ENCODE measurements at places on chromosomes 3 and 15.
A peak's percentile ranks its signal among the peaks of the same experiment; 100 is the strongest.

DNA sequence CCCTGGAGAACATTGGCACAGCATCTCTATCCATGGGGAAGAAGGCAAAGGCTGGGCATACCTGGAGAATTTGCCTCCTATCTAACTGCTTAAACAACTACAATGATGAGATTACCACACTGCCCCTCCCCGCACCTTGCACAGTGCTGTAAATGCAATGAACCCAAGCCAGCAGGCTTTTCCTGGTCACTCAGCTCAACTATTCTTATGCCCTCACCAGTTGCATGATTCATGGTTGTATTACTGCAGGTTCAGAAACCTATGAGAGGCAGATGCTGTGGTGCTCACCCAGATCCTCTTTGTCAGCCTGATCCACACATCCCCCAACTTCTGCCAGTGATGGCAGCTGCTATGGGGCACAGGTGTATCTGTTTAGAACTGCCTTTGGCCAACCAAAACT lies 77.7 kb upstream of the STAC start:
- no peak for DNase-seq

DNA sequence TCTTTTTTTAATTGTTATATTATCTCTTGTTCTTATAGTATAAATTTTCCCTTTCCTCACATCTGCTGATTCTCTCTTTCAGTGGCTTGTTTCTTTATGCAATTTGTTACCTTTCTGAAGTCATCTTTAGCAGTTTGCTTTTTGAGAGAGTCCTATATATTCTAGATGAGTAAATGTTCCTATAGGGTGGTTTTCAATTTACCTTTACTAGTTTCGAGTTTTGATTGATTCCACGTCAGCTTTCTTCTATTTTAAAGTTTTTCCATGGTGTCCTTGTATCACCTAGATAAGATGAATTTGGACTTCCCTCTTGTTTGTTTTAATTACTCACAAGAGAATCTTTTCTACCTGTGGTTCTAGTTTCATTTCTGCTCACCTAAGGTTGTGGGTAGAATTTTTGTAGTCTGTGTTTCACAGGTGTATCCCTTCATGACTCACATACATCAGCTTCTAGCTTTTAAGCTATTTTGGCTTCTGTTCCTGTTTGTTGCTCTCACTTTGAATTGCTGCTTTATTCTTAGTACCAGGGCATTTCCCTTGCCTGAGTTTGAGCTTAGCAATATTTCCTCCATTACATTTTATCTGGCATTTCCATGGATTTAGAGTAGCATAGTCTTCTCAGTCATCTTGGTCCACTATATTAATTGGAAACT lies 6.4 kb downstream of the TEX9 start:
- no peak for DNase-seq

- DNase-seq: peak; percentile 53
Observed at GRCh38 chr3:101069901-101070798, 76.9 kb upstream of the ABI3BP start.

GRCh38 chr3:39128951-39129350 lies 21.5 kb downstream of the TTC21A start:
- no peak for DNase-seq

- DNase-seq: no peak
Observed at GRCh38 chr3:12379640-12380429, 91.0 kb downstream of the PPARG start.

DNA sequence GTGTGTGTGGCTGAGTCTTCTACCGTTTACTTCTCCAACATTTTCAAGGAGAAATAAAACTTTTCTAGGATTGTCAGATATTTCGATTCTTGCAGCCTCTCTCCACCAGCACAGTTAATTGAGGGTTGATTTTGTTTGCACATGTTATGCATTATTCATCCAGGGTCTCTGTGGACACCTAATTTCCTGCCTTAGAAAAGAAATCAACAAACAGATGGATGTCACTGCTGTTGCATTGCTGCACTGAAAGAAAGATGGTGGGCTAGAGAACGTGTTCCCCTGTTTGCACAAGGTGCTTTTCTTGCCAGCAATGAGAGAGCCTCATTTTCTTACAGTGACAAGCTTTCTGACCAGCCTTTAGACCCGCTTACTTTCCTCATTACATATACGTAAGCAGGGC lies 150.0 kb downstream of the CLSTN2 start:
- DNase-seq: no peak

DNA sequence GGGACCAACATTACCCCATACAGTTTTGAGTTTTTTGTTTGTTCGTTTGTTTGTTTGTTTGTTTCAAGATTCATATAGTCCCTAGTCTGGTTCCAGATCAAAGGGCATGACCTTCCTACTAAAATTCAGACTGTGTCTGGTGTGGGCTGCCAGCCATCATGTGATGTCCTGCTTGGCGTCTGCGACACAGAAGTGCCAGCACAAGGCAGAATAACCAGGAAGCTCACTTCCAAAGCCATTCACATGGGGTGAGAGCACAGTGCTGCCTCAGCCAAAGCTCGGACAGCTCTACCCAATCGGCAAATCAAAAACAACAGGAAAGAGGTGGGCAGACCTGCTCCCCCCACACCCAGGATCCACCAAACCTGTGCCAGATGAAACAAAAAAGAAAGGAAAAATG lies 142.6 kb upstream of the THBS1 start:
- no peak for DNase-seq

DNA sequence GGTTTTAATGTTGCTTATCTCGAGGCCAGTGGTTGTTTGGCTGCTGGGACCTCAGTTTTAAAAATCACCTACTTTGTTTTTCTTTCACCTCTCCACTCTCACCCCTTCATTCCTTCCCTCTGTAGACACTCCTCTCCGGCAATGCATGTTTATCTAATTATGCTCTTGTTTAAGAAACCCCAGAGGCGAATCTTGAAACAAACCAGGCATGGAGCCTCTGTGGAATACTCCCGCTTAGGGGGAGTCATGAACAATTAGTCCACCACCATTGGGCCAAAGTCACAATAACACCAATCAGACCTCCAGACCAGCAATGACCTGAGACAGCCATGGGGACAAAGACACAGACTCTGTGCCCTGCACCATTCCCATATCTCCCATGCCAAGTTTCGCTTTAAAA lies 53.3 kb downstream of the EFCAB12 start:
- DNase-seq: no peak

GRCh38 chr3:101865751-101866509 lies 16.6 kb downstream of the NFKBIZ start:
- no peak for DNase-seq

- no peak for DNase-seq
Observed at GRCh38 chr3:119409844-119410243, 53.6 kb downstream of the TMEM39A start.

- no peak for DNase-seq
Observed at GRCh38 chr3:171346582-171347300, 113.5 kb downstream of the TNIK start.

GRCh38 chr3:23036728-23037127 lies 166.4 kb upstream of the UBE2E2 start:
- DNase-seq: no peak

GRCh38 chr15:52349052-52349700 lies 53.6 kb upstream of the MYO5C start:
- no peak for DNase-seq

DNA sequence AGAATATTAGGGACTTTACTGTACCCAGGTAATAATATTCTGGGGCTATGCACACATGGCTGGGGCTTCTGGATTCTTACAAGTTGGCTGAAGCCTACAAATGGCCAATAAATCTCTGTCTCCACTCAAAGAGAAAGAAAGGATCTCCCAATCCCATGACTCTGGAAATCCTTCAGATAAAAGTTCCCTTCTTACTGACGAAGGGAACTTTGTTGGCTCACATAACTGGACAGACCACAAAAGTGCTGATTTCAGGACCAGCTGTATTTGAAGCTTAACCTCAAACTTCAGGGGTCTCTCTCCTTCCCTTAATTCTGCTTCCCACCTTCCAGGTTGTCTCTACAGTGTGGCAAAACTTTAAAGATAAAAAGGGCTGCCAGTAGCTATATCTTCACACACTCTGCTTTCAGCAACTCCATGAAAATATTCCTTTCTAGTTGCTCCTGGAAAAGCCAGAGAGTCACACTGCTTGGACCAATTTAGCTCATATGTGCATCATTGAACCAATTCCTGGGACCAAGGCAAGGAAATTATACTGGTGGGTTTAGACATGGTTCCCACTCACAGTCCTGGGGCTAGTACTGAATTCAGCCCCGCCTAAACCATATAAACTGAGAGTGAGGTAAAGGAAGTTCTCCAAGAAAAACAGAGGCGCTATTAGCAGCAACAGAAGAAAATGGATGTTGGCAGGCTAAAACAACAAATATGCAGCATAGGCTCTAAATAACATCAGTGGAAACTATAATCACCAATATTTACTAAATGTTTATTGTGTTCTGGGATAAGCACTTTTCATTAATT lies 290.0 kb upstream of the GADL1 start:
- no peak for DNase-seq

DNA sequence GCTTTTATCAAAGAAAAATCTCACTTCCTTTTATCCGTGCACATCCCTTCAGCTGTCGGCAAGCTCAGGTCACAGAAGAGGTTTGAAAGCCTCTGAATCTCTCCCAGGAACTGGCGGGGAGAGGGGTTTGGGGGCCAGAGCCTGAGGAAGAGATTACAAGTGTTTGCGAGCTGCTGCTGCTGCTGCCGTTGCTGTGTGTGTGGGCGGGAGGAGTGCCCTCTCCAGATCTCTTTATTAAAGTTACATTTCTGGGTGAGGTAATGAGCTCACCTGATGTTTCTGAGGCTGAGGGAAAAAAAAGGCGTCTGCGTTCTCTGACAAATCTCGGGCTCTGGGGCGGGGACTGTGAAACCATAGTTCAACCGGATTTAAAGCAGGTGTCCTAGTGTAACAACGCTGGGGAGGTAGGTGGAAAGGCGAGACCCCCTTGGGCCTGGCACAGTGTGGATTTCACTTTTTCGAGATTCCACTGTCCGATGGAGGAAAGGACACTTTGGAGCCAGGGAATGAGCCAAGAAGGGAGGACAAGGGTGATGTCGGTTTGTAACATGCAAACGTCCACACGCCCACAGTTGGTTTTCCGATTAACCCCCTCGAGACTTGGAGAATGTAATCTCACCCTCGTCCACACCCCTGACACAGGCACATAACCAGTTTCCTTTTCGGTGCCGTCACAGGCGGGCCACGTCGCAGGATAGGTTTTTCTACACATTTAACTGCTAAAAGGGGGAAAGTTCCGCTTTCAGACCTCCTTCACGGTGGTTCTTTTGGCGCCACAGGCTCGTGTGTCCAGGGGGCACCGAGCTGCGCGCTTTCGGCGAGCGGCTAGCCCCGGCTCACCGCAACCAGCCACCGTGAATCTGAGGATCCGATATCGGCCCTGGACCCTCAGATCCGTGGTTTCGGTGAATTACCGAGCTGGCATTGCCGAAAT lies 2.1 kb downstream of the ALCAM start:
- DNase-seq: peak; percentile 17

GRCh38 chr3:169658311-169658931 lies 5.1 kb downstream of the MECOM start:
- DNase-seq: peak; percentile 43

DNA sequence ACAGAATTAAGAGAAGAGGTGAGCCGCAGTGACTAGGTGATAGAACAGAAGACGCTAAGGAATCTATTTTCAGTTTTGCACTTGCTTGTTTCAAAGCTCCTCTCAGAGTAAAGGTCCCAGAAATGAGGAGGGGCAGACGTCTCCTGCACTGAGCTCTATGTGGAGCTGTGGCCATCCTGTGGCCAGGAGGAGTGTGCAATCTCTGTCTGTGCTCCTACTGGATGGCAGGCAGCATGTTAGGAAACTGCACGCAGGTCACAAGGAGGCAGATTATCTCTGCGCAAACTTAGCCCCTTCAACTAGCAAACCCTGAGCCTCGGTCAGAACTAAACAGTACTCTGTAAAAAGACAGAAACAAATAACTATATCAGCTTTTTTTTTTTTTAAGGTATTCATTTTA lies 31.1 kb upstream of the PPIB start:
- no peak for DNase-seq

DNA sequence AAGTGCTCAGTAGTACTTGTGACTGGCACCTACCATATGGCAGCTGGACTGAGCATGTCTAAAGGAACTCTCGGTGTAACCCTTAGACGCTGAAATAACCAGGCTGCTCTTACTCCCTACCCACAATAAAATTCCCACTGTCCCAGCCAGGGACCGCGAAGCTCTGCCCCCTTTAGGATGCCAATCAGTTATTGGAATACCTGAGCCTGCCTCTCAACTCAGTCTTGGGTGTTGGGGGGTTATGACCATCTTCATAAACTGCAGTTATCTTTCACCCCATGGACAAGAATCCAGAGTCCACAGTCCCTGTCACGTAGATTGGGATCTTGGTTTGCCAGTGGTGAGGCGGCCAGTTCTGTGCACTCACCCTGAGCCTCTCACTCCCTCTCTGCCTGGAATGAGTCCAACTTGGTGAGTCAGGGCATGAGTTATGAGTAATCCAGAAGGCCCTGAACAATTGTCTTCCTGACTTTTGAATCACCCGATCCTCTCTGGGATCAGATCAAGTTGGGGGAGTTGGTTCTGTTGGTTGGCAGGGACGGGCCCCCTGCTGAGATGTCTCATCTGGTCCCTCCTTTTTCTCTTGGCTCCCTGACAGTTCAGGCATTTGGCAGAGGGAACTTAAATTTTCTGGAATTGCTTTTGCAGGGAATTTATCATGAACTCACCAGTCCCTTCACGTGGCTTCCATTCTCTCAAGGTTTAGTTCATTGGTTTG lies 120.1 kb upstream of the UBE2E1 start:
- DNase-seq: no peak

DNA sequence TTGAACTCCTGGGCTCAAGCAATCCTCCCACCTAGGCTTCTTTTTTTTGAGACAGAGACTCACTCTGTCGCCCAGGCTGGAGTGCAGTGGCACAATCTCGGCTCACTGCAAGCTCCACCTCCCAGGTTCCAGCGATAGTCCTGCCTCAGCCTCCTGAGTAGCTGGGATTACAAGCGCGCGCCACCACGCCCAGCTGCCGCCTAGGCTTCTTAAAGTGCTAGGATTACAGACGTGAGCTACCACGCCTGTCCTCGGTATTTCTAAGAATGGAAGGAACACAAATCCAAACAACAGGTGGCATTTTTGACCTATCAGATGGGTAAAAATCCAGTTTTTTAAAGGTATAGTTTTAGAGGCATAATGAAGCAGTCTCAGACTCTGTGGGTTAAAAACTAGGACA lies 113.8 kb downstream of the ANP32A start:
- no peak for DNase-seq

- no peak for DNase-seq
Observed at GRCh38 chr3:51283421-51283820, 101.7 kb upstream of the MANF start.

GRCh38 chr3:129560269-129560787 lies 17.4 kb downstream of the H1-8 start:
- DNase-seq: peak; percentile 23

DNA sequence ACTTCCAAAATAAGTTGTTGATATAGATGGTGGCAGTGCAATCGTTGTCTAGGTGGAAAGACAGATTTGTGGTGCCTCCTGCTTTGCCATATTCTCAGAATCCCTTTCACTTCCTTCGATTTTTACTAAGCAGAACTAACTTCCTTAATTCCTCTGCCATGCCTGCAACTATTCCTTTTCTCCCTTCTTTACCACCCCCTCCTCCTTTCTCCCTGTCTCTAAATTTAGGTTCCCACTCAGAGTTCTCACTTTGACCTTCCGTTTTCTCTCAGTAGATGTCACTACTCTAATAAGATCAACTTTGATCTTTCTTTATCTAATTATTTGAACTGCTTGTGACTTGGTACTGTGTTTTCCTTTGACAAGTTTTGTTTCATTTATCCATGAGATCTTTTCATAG lies 351.2 kb downstream of the LPP start:
- no peak for DNase-seq

Measured in nephron progenitor cell (in vitro differentiated cells).